ENCODE measurements at places on chromosomes 7 and 10. TPM values are rescaled to one million over a fixed set of nuclear protein-coding genes. Genes with fewer than 3 reads are reported as not detected.

DYNC1I1 gene
- total RNA-seq: 8.4 TPM

POLR1F gene
- total RNA-seq: 61.2 TPM

LMBR1 gene
- total RNA-seq: 62.6 TPM

SFTPA1 gene
- total RNA-seq: not detected

GRM3 gene
- not detected for total RNA-seq

GPR146 gene
- total RNA-seq: 0.17 TPM

All from Daoy (cell line).